ENCODE measurements at places on chromosomes 11 and 22.

DNA sequence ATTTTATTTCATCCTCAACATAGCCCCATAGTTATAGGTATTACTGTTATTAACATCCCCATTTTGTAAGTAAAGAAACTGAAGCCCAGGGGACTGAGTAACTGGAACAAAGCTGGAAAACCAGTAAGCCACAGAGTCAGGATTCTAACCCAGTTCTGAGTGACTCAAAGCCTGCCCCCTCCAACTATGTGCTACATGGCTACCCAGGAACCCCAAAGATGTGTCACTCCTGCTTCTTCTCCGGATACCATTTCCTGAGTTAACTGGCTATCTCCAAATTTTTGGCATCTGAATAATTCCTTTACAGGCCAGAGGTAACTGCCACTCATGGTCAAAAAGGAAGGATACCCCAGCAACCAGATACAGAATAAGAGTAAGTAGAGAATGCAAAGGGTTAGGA is 43.6 kb downstream of the TENM4 start:
- peak; percentile 58 for DNase-seq

DNA sequence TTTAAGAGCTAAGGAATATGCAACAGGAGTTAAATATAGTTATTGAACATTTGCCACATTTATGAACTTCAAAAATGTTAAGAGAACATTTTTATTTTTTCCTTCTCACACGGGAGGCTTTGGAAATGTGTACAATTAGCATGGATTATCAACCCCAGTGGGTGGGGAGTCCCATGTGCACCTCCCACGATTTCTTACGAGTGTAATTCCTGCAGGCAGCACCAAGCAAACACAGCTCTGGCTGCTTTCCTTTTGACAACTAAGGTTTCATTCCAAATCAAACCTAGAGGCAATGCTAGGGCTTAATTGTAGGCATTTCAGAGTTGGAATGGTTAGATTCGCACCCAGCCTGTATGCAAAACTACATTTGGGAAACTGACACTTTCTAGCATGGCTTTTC is 460.9 kb downstream of the METTL15 start:
- DNase-seq: no peak

DNA sequence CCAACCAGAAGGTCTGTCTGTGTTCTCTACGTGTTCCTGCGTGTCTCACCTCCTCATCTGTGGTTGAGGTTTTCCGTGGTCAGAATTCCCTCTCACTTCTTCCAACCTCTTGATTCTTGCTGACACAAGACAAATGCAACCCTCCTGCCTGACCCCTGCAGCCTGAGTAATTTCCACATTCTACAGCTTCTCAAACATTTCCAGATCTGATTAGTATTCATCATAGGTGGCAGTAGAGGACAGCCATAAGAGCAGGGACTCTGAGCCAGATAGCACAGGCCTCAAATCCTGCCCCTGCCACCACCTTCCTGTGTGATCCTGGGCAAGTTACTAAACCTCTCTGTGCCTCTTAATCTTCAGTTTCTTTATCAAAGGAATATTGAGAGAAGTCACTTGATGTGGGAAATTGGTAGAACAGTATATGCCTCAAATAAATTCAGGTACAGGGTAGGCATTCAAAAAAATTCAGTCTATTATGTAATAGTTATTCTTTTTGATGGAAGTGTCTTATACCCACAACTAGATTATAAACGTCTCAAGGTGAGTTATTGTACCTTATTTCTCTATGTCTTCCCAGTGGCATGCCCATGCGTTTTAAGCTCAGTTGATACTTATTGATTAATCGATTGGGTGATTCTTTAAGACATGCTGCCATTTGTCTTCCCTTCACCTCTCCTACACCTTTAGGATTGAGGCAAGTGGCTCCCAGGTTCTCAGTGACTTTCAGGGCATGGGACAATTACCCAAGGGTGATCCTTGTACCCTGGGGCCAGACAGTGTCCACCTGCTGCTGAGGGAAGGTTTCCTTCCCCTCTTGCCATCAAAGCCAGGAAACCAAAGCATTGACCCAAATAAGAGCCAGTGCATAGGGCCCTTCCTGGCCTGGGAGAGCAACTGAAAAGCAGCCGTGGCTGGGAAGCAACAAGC is 19.6 kb downstream of the POU2AF1 start:
- DNase-seq: no peak

- DNase-seq: peak; percentile 98
These were observed 24.1 kb upstream of the CDC42EP2 start for GRCh38 chr11:65290448-65291165.

GRCh38 chr11:7072401-7073028 is 16.3 kb upstream of the RBMXL2 start:
- no peak for DNase-seq

DNA sequence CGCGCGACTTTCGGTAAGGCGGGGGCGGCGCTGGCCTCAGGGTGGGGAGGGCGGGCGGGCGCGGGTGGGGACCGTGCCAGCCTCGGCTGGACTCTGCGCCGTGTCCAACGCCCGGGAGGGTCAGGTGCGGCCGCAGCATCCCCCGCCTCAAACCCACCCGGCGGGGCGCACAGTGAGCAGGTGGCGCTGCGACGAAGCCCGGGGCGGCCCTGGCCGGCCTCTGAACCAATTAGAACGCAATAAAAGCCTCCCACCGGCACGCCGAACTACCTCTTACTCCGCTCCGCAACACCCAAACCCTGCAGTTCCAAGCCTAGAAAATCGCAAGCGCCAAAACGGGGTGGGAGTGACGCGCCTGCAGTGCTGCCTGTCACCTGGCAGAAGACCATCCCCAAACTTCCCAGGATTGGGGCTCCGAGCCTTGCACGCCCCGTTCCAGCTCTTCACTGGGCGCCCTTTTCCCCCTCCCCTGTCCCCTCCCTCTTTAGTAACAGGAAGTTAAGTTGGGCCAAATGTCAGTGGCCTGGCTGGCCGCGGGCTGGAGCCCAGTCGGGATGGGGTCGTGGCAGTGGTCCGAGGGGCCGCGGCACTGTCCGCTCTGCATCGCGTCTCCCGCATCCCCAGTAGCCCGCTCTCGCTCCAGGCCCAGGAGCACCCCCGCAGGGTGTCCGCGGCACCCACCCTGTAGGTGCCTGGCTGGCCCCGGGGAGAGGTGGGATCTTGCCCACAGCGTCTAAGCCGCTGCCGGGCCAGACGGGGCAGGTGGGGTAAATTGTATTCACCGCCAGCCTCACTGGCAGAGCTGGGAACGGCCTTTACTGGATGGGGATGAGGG is 541 bp downstream of the MICAL2 start:
- DNase-seq: no peak

- DNase-seq: no peak
These were observed 6.6 kb downstream of the MPPED2 start for GRCh38 chr11:30579415-30580175.

DNA sequence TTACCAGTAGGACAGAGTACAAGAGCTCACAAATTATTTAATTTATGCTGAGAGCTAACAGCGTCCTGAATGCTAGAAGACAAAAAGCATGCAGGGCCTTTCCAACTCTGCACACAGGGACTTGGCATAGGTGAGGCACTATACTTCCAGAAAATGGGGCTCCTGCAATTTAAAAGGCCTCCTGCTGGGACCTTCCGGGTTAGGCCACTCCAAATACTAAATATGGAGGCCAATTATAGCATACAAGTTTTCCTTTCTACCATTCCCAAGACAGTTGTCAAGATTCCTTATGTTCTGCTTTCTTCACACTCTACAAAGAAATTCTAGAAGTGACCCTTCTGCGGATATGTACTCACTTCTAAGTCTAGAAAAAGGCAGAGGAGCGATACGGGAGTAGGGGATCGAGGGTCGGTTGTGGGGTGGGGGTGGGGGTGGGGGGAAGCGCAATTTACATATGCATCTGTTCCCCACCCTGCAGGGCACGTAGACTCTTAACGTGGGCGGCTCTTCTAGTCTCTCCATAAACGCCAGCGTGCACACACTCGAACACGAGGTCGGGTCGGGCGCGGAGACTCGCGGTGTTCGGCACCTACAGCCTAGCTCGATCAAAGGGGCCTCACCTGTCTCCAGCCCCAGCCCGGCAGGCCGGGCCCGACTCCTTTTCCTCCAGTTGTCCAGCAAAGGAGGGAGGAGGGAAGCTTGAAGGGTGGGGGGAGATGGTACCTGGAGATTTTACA is 728 bp downstream of the DCUN1D5 start:
- peak; percentile 32 for DNase-seq

DNA sequence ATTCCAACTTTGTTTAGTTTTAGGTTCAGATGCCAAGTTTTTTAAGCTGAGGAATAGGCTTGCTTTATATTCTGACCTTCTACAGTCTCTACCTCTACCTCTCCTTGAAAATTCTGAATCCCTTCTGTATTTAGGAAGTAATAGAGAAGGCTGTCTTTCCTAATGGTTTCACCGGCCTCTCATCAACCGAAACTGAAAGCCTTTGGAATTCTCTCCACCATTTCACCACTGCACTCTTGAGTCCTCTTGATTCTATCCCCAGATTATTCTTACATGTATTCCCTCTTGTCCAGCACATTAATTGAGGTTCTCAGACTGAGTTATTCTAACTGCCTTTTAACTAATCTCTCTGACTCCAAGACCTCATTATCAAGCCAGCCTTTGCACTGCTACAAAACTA is 67.7 kb upstream of the PICALM start:
- DNase-seq: no peak

- no peak for DNase-seq
These were observed 115.4 kb upstream of the SEZ6L start for GRCh38 chr22:26053737-26054316.

GRCh38 chr11:118928870-118929500 is 3.3 kb upstream of the BCL9L start:
- peak; percentile 68 for DNase-seq

- DNase-seq: no peak
These were observed 91.8 kb downstream of the RNF169 start for GRCh38 chr11:74840486-74840885.

DNA sequence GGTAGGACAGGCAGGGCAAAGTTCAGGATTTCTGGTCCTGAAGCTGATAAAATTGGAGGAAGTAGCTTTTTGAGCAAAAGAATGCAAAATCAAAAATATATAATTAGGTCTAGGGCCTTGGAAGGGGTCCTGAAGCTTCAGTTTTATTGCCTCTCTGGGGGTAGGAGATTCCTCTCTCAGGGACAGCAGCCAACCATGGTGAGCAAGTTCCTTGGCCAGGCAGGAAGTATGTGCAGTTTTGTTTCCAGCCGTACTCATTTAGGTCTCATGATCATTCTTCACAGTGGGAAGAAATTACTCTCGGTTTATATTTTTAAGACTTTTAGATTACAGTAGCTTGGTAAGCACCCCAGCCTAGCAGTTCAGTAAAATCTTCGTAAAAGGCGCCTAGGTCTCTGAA is 2.9 kb upstream of the RAB38 start:
- DNase-seq: peak; percentile 36
